Stimulated activated CD4-positive, alpha-beta T cell treated with anti-CD3 and anti-CD28 coated beads, Interleukin-1b, Interleukin-23, amount 100 ng/mL, for 1 hour (primary cell): ENCODE measurements at places on chromosomes 11 and 22.

GRCh38 chr11:128207861-128208321, 379.5 kb downstream of the ETS1 start:
- DNase-seq: no peak

DNA sequence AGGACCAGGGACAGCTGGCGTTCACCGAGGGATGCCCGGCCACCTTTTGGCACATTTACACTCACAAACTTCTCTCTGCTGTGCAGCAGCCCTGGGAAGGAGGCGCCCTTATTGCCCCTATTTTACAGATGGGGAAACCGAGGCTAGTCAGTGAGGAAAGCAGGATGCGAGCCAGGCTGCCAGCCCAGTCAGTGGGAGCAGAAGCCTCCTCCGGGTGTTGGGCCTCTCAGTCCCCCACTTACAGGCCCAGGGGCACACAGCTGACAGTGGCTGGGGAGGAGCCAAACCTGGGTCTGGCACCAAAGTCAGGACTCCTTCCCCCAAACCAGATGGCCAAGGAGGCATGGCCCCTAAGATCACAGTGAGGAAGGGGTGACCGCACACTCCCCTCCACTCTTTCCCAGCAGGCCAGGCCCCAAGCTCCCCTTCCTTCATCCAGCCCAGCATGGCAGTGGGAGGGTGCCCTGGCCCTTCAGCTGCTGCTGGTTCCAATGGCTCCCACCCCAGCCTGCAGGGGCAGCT, 121.4 kb upstream of the ANO1 start:
- no peak for DNase-seq

DNA sequence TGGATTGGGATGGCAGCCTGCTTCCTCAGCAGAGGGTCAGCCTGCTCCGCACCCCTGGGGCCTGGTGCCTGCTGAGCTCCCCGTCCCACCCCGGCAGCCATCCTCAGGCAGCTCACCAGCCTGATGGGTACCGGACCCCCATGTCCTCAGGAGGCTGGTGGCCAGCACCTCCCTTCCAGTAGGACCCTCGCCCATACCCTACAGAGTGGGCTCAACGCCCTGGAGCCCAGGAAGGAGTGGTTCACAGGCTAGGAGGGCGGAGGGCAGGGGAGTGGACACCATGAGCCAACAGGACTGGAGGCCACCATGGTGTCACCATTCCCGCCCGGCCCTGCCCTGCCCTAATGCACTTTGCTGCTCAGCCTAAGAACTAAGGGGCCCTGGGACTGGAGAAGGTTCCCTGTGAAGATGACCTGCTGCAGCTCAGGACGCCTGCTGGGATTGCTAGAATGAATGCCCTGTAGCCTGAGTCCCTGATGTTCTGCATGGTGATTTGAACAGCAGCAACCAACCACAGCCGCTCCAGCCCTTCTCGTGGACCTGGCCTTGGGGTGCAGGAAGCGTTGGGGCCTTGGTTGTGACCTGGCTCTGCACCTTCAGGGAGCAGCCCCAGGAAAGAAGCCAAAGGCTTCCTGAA, 1080.8 kb downstream of the BRD1 start:
- no peak for DNase-seq

GRCh38 chr11:44267750-44268613, 42.0 kb downstream of the ALX4 start:
- DNase-seq: no peak

- no peak for DNase-seq
These were observed 470.1 kb upstream of the LARGE1 start for GRCh38 chr22:34390400-34390799.

- DNase-seq: no peak
These were observed 7.5 kb upstream of the PPARA start for GRCh38 chr22:46142548-46143490.

DNA sequence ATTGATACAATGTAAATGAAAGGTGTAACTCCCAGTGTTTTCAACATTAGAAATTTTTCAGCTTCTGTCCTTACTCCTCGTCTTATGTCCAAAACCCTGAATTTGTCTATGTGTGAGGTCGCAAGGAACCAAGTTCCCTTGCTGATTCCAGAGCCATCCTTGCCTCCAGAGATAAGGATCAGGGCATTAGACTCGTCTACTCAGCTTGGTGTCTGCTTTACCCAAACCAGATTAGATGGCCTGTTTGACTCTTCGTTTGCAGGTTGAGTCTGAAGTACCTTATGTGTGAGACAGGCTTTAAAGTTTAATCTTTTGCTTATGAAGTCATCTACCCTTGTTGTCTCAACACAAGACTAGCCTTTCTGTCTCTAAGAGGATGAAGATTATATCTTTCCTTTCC, 55.6 kb downstream of the SPECC1L start:
- no peak for DNase-seq

GRCh38 chr11:45388472-45388871, 102.3 kb upstream of the SYT13 start:
- no peak for DNase-seq

GRCh38 chr11:76073724-76074123, 132.6 kb downstream of the WNT11 start:
- no peak for DNase-seq

GRCh38 chr11:1943576-1943975, 3.6 kb upstream of the MRPL23 start:
- DNase-seq: no peak

DNA sequence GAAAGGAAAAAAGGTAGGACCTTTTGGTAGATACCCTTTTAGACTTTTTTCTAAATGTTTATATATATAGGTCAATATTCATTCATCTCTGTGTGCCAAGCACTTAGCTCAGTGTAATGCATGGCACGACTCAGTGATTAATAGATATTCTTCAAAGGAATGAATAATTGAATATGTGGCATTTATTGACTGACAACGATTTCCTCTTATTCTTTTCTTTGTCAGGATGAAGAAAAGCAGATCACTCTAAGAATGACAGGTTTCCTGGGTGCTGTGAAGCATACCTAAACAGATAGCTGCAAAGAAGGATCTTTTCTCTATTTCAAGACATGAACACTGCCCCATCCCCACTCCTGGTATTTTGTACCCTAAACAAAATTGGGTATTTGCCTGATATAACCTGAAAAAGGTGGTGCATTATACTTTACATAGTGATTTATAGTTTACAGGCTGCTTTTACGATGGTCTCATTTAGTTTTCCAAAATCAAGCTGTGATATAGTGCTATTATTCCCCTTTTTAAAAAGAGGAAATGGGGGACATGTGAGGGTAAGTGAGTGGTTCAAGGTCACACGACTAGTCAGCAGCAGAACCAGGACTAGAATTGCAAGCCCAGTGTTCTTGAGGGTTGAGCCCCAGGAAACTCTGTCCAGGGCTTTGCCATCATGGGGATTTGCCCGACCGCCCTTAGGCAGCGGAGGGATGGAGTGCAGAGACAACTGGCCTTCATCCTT, 32.9 kb upstream of the CLMP start:
- no peak for DNase-seq

DNA sequence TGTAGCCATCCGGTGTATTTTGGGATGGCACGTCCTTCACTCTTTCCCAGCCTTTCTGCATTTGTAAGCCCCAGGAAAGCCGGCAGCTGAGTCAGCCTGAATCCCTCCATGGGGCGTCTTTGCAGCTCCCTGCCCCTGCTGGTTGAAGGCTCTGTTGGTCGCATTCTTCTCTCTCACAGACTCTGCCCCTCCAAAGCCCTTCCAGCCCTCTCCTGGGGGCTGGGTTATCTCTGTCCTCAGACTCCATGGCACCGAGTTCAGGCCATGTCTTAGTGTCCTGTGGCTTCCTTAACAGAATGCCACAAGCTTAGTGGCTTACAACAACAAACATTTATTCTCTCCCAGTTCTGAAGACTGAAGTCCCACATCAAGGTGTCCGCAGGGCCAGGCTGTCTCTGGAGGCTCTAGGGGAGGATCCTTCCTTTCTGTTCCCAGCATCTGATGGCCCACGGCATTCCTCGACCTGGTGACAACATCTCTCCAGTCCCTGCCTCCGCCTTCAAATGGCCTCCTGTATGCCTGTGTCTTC, 62.2 kb downstream of the BCR start:
- DNase-seq: no peak

DNA sequence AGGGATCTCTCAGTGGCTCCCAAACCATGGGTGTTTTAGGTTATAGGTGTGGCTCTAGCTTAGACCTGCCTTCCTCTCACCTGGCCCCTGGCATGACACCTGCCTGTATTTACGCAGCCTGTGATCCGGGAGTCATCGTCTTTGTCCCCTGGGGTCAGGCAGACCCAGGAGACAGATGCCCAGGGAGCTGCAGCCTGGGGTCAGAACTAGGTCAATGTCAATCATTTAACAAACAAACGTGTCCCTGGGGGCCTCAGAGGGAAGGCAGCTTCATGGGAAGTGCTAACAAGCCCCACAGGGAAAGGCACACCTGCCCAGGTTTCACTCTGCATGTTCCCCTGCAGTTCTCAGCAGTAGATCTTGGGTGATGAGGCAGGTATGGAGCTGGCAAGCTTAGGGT, 12.0 kb downstream of the BACE1-AS start:
- DNase-seq: no peak

DNA sequence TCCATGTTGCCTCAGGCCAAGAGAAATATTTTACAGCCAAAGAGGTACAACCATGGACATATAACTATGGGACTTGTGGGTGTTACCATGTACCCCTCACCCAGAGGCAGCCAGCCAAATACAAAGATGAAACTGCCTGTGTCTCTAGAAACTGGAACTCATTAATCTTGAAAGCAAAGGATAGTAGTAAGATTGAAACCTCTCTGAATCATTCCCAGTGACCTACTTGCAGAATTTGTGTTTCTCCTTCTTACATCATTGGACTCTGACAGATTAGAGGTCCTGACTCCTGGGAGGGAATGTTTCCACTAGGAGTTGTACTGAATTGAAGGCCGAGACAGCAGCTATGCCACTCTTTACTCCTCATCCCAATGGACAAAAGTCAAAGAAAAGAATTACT, 257.4 kb upstream of the UBASH3B start:
- no peak for DNase-seq

DNA sequence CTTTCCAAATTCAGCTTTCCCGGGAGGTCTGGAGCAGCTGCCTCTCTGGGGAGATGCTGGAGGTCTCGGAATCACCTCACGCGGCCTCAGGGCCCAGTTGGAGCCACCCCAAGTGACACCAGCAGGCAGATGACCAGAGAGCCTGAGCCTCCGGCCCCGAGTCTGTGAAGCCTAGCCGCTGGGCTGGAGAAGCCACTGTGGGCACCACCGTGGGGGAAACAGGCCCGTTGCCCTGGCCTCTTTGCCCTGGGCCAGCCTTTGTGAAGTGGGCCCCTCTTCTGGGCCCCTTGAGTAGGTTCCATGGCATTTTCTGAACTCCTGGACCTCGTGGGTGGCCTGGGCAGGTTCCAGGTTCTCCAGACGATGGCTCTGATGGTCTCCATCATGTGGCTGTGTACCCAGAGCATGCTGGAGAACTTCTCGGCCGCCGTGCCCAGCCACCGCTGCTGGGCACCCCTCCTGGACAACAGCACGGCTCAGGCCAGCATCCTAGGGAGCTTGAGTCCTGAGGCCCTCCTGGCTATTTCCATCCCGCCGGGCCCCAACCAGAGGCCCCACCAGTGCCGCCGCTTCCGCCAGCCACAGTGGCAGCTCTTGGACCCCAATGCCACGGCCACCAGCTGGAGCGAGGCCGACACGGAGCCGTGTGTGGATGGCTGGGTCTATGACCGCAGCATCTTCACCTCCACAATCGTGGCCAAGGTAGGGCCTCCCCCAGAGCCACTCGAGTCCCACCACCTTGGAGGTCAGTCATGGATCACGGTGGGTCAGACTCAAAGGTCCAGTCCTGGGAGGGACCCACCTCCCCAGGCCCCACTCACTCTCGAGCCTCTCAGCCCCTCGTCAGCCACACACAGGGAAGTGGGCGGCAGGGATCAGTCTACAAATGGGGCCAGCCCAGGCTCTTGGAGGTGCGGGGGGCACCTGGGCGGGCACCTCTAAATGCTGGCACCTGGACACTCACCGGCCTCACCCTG, 525 bp downstream of the SLC22A12 start:
- DNase-seq: no peak

DNA sequence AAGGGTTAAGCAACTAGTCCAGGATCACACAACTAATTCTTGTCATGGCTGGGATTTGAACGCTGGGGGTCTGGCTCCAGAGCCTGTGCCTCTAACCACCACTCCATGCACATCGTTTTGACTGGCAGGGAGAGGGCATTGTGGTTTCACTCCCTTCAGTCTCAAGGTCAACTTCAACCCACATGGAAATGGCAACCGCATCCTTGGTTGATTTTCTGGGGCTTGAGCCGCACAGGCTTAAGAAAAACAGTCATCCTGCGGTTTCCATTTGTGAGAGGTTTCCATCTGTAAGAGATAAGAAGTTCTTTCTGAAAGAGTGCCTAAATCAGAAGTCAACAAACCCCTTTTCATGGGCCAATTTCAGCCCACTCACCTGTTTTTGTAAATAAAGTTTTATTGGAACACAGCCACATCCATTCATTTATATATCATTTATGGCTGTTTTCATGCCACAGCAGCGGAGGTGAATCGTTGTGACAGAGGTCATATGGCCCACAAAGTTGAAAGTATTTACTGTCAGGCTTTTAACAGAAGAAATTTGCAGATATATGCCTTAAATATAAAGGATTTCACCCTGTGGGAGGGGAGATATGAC, 65.7 kb downstream of the SGSM1 start:
- no peak for DNase-seq

DNA sequence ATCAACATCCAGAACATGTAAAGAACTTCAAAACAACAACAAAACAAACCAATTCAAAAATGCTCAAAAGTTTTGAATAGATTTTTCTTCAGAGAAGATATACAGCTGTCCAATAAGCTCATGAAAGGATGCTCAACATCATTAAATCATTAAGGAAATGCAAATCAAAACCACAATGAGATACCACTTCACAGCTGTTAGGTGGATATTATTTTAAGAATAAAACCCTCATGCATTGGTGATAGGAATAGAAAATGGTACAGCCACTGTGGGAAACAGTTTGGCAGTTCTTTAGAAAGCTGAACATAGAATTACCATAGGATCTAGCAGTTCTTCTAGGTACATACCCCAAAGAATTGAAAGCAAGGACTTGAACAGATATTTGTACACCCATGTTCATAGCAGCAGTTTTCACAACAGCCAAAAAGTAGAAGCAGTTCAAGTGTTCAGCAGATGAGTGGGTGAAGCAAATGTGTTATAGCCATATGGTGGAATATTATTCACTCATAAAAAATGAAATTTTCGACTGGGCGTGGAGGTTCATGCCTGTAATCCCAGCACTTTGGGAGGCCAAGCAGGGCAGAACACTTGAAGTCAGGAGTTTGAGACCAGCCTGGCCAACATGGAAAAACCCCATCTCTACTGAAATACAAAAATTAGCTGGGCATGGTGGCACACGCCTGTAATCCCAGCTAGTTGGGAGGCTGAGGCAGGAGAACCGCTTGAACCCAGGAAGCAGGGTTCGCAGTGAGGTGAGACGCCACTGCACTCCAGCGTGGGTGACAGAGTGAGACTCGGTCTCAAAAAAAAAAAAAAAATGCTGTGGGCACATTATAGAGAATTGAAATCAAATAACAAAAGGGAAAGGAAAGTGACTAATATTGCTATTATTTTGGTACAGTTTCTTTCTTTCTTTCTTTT, 42.9 kb downstream of the CBL start:
- no peak for DNase-seq
